ENCODE measurements at places on chromosomes 6 and 20. TPM values are rescaled to one million over a fixed set of nuclear protein-coding genes. Genes with fewer than 3 reads are reported as not detected.

- no peak overlapping the region for H3K27ac ChIP-seq
- no peaks in the 10 kb centered on the region for H3K36me3 ChIP-seq
- H3K4me3 ChIP-seq: no peak overlapping the region
- peaks cover 11% of the 10 kb centered on the region for H3K4me1 ChIP-seq
- no peak for DNase-seq
Measured at GRCh38 chr20:10094566-10095173, 59.9 kb downstream of the ANKEF1 start.

GRCh38 chr6:333379-334002 is 41.2 kb downstream of the DUSP22 start:
- H3K4me1 ChIP-seq: no peaks in the 10 kb centered on the region
- no peaks in the 10 kb centered on the region for H3K36me3 ChIP-seq
- no peak overlapping the region for H3K4me3 ChIP-seq

- no peaks in the 10 kb centered on the region for H3K27me3 ChIP-seq
- H3K36me3 ChIP-seq: no peaks in the 10 kb centered on the region
- H3K4me3 ChIP-seq: no peak overlapping the region
- no peaks in the 10 kb centered on the region for H3K4me1 ChIP-seq
- H3K27ac ChIP-seq: no peak overlapping the region
Measured at GRCh38 chr6:126112171-126112632, 125.9 kb downstream of the TRMT11 start.

- H3K27ac ChIP-seq: peak within 1 kb of the TSS; percentile 89
- no peaks in the 10 kb centered on the region for H3K36me3 ChIP-seq
- H3K4me1 ChIP-seq: no peaks in the 10 kb centered on the region
- H3K4me3 ChIP-seq: no peak within 1 kb of the TSS
- no peak for DNase-seq
Measured at GRCh38 chr20:31845300-31845863, at the start of gene FOXS1. Gene FOXS1 (minus strand): TSS chr20:31845604. CDS start chr20:31845542, 62 bp downstream.

DNA sequence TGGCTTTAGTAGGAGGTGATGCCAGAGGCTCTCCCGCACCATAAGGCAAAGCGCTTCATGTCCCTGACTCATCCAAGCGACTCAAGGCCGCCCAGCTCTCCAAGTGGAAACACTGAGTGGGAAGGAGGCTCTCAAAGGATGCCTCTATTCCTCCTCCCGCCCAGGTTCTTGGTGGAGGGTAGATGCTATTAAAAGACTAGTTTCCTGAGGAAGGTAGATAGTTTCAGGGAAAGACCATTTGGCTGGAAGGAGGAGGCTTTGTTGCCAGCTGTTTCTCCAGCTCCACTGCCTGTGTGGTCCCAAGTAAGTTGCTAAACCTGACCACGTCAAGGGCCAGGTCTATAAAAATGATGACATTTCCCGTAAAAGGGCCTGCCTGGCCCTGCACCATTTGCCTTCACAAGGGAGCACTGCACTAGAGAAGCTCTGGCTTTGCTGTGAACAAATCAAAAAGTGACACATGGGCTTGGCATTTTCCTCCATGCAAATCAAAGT is 48.2 kb downstream of the GMDS start:
- H3K27ac ChIP-seq: no peak overlapping the region
- DNase-seq: peak; percentile 78
- H3K36me3 ChIP-seq: no peaks in the 10 kb centered on the region
- no peaks in the 10 kb centered on the region for H3K4me1 ChIP-seq

DNA sequence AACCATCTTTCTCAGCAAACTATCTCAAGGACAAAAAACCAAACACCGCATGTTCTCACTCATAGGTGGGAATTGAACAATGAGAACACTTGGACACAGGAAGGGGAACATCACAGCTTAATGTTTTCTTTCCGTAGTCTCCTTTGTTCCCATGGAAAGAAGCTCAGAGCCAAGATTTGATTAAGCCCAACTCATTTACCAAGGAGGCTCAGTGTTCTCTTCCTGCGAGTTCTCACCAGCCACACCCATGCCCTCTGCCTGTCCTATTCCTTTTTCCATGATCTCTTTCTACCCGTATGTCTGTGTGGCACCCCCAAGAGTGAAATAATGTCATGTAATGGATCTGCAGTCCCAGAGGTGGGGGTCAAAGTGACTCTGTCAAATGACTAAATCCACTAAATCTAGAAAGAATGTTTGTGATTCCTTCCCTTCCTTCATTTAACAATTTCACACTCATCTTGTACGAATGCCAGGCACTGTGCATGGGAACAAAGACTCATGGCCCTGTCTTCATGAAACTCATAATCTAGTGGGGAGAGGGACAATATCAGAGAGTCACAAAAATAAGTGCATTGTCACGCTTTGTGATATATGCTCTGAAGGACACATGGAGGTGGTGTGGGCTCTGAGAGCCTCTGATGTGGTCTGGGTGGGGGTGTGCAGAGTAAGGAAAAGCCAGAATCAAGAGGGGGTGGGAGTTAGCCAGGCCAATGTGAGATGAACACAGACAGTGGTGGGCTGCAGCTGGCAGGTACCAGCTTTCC is 292.1 kb downstream of the CDC5L start:
- no peaks in the 10 kb centered on the region for H3K4me1 ChIP-seq
- H3K27me3 ChIP-seq: no peaks in the 10 kb centered on the region
- H3K27ac ChIP-seq: no peak overlapping the region
- no peaks in the 10 kb centered on the region for H3K36me3 ChIP-seq

GRCh38 chr6:69584913-69585729 is 211.7 kb downstream of the LMBRD1 start:
- no peaks in the 10 kb centered on the region for H3K4me1 ChIP-seq
- DNase-seq: no peak
- peak overlapping the region; percentile 16 for H3K27ac ChIP-seq
- H3K36me3 ChIP-seq: no peaks in the 10 kb centered on the region

The C20orf144 gene
- not detected for total RNA-seq

- no peak overlapping the region for H3K4me3 ChIP-seq
- H3K36me3 ChIP-seq: peaks cover 9% of the 10 kb centered on the region
- peak overlapping the region; percentile 52 for H3K27ac ChIP-seq
- no peaks in the 10 kb centered on the region for H3K27me3 ChIP-seq
- DNase-seq: no peak
- peaks cover 11% of the 10 kb centered on the region for H3K4me1 ChIP-seq
Measured at GRCh38 chr20:35902545-35902941, 51.8 kb downstream of the SCAND1 start.

The ARG1 gene
- total RNA-seq: 0.53 TPM

- no peaks in the 10 kb centered on the region for H3K4me1 ChIP-seq
- H3K27me3 ChIP-seq: peaks cover 10% of the 10 kb centered on the region
- DNase-seq: no peak
- H3K4me3 ChIP-seq: no peak overlapping the region
- no peaks in the 10 kb centered on the region for H3K36me3 ChIP-seq
- H3K27ac ChIP-seq: no peak overlapping the region
Measured at GRCh38 chr6:117290173-117290846, 25.0 kb downstream of the VGLL2 start.

DNA sequence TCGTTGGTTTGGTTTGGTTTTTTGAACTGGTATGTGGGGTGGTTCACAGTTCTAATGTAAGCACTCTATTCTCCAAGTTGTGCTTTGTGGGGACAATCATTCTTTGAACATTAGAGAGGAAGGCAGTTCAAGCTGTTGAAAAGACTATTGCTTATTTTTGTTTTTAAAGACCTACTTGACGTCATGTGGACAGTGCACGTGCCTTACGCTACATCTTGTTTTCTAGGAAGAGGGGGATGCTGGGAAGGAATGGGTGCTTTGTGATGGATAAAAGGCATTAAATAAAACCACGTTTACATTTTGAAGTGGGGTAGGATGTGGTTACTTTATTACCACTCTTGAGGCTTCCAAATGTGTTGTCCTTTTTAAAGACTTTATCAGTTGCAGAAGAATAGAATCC is 168.0 kb downstream of the ZMYND8 start:
- H3K36me3 ChIP-seq: no peaks in the 10 kb centered on the region
- no peak overlapping the region for H3K27ac ChIP-seq
- no peak overlapping the region for H3K4me3 ChIP-seq

GRCh38 chr6:128479991-128480390 is 40.4 kb downstream of the PTPRK start:
- H3K4me1 ChIP-seq: no peaks in the 10 kb centered on the region
- H3K36me3 ChIP-seq: no peaks in the 10 kb centered on the region
- no peak overlapping the region for H3K27ac ChIP-seq

The FKBP1C gene
- total RNA-seq: not detected

The RTN4IP1 gene
- 10.0 TPM for total RNA-seq

The HRH3 gene
- total RNA-seq: not detected

DNA sequence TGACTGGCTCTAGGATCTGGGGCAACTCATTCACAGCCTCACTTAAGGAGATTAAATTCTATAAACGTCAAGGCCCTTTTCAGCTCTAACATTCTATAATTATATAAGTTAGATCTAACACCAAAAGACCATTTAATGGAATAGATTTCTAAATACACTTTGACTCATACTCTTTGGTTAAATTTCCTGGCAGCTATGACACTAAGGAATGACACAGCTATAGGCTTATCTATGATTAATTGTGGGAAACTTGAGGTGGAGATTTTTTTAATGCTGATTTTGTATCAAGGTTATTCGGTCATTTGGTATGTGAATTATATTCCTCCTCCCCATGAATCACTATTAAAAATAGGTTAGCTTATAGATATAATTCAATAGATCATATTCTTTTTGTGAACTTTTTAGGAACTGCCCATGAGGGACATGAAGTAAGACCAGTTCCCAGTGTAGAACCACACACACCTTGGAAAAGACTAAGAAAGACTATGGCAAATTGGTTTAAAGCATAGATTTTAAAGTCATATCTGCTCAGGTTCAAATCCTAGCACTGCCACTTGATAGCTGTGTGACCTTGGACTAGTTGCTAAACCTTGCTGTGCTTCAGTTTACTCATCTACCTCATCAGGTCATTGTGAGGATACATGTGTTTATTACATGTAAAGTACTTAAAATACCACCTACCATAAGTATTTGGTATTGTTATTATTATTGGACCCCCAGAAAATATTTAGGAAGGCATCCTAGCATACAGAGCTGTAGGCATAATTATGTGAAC is 116.0 kb downstream of the CRYBG1 start:
- DNase-seq: no peak
- no peaks in the 10 kb centered on the region for H3K36me3 ChIP-seq
- H3K27ac ChIP-seq: no peak overlapping the region
- H3K4me1 ChIP-seq: no peaks in the 10 kb centered on the region
- no peaks in the 10 kb centered on the region for H3K27me3 ChIP-seq
- no peak overlapping the region for H3K4me3 ChIP-seq

DNA sequence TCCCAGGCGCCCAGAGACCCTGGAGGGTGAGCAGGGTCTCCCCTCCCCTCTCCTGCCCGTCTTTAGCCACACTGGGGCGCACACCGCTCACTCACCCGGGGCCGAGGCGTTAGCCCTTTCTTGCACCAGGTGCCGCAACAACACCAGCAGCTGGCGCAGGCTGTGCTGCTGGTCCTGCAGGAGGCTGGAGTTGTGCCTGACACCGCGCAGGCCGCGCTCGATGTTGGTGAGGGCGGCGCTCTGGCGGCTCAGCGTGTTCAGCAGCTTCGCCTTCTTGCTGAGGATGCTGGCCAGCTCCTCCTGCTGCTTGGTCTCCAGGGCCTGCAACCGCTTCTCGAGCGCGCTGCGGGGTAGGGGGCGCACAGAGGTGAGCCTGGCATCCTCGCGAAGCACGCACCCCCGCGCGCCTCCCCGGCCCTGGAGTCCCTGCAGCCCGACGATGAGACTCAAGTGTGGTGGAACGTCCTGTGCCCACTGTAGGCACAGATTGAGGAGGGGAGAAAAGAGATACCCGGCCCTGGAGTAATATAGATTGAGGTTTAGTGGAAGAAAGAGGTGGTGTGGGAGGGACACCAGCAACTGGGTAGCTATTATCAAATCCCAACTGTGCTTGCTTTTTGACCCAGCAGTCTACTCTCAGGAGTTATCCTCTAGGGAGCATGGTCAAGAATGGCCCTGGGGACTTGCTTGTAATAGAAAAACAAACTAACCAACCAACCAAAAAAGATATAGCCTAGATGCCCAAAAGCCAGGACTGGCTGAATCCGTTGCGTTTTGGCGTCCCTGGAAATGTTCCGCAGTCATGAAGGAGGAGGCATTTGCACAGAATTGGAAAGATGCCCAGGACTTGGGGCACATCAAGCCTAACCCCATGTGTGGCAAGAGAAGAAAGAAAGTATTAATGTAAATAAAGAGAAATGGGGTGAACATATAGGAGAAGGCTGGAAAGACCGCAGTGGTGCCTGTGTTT is 30.9 kb downstream of the ANGPT4 start:
- H3K4me3 ChIP-seq: no peak overlapping the region
- no peak overlapping the region for H3K27ac ChIP-seq
- H3K4me1 ChIP-seq: no peaks in the 10 kb centered on the region
- no peaks in the 10 kb centered on the region for H3K36me3 ChIP-seq
- H3K27me3 ChIP-seq: peaks cover 10% of the 10 kb centered on the region
- no peak for DNase-seq

- no peak for DNase-seq
- no peak overlapping the region for H3K27ac ChIP-seq
- no peak overlapping the region for H3K4me3 ChIP-seq
- no peaks in the 10 kb centered on the region for H3K4me1 ChIP-seq
- H3K36me3 ChIP-seq: no peaks in the 10 kb centered on the region
Measured at GRCh38 chr20:49624317-49624716, 56.4 kb upstream of the PTGIS start.

- DNase-seq: no peak
- H3K4me1 ChIP-seq: no peaks in the 10 kb centered on the region
- H3K27me3 ChIP-seq: no peaks in the 10 kb centered on the region
Measured at GRCh38 chr6:138869398-138869797, 73.5 kb downstream of the ECT2L start.

The LST1 gene
- 27.4 TPM for total RNA-seq

DNA sequence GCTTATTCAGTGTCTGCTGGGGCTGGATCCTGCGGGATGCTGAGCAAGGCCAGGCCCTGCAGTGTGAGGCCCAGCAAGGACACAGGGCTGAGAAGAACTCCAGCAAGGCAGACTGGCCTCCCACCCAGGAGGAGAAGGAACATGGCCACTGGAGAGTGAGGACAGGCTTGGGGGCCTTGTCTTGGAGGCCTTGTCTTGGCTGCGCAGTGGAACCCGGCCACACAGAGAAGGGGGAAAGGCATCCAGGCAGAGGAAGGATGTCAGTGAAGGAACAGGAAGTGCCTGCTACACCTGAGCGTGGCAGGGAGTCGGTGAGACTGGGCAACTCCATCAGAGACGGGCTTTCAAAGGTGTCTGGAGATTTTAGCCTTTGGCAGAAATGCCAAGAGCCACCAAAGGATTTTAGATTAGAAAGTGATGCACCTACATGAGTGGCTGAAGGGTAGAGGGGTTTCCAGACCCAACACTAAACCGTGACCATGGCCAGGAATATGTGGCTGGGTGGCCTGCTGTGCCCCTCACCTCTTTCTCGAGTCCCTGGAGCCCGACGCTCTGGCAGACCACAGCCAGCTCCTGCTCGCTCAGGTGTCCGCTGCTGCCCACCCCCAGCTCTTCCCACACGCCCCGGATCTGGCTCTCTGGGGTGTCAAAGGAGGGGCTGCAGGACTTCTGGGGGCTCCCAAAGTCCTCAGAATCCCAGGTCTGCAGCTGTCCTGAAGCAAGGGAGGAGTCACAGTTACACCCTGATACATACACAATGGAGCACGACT is 80.8 kb downstream of the NINL start:
- H3K4me1 ChIP-seq: peaks cover 11% of the 10 kb centered on the region
- no peaks in the 10 kb centered on the region for H3K36me3 ChIP-seq
- H3K27me3 ChIP-seq: no peaks in the 10 kb centered on the region

GRCh38 chr6:41704656-41705310 is 30.6 kb downstream of the TFEB start:
- peaks cover 19% of the 10 kb centered on the region for H3K4me1 ChIP-seq
- DNase-seq: no peak
- H3K27ac ChIP-seq: peak overlapping the region; percentile 96
- H3K36me3 ChIP-seq: no peaks in the 10 kb centered on the region
- H3K4me3 ChIP-seq: no peak overlapping the region

Data from adrenal gland (tissue), 19 donors.